ENCODE measurements at places on chromosomes 3 and 15.

DNA sequence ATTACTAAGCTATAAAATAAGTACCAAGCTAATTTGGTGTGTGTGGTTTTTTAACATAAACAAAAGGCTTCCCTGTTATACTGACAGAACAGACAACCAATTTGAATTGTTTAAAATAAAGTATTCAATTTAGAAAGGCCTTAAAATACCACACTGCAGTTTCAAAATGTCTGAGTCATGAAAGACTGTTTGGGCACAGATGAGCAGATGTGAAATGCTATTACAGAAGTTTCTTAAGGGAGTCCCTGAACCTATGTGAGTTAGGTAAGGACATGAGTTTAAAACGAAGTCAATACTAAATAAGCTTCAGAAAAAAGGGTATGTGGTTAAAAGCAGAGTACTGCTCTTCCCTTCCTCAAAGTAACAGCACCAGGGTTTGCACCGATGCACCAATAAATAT lies 69.7 kb upstream of the SETMAR start:
- DNase-seq: no peak

GRCh38 chr15:77071305-77072223 lies 655 bp upstream of the TSPAN3 start:
- no peak for DNase-seq

DNA sequence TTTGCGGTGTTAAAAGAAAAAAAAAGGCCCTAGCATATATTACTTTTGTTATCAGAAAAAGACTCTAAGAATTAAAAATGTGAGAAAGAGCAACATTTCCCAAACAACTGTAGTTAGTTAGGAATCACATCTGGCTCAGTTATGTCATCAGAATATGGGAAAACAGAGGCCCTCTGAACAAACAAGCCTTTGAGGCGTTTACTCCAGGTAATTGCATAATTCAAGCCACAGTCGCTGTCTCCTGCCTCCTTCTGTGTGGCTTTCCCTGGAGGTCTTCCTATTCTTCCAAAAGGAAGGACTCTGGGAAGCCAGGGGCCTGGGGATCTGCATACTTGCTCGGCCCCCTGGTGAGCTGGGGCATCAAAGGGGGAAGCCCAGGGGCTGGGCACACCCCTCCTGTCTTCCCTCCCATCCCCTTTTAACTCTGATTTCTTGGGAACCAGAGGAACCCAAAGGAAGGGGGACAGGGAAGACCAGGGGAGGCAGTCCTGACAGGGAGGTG lies 3.7 kb upstream of the FAM107A start:
- no peak for DNase-seq

DNA sequence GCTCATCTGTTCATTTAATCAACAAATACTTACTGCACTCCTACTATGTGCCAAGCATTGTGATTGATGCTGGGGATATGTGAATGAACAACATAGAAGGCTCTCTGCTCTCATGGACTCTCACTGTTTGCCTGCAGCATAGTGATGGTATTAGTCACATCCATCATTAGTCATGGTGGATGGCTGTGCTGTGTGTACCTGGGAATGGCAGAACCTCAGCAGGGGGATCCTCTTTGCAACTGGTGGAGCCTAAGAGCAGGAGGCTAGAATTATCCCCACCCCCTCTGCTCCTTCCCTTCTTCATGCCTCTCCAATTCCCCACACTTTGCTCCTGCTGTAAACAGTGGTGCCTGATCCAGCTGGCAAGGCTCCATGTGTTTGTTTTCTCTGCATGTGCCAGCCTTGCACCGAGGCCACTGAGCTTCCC lies 20.5 kb downstream of the BOC start:
- DNase-seq: no peak

GRCh38 chr15:25242957-25243799 lies 195.6 kb downstream of the UBE3A start:
- no peak for DNase-seq

DNA sequence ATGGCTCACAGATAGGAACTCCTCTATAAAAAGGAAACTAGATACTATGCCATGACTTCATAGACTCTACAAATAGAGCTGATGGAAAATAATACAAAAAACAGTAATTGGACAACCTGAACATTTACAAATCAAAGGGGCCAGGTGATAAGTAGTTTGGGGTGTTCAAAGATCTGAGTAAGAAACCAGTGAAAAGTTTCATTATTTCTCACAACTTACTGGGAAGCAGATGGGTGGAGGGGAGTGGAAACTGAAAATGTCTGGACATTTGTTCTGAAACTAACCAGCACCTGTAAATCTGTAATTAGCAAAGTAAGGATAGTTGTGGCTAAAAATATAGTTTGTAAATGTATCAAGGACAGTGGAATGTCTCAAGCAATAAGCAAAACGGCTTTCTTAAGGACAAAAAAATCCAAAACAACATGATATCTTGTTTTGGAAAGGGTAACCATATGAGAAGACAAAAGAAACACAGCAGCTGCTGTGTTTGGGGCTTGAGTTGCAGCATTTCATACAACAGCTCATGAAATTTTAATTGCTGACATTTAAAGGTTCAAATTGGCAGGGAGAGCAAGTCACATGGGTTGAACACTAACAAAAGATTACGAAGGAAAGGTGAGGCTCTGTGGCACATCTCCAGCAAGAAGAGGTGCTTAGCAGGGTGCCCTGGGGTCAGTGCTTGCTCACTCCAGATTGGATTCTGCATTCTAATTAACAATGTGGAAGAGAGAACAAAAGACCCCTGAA lies 26.8 kb upstream of the THBS1 start:
- no peak for DNase-seq

DNA sequence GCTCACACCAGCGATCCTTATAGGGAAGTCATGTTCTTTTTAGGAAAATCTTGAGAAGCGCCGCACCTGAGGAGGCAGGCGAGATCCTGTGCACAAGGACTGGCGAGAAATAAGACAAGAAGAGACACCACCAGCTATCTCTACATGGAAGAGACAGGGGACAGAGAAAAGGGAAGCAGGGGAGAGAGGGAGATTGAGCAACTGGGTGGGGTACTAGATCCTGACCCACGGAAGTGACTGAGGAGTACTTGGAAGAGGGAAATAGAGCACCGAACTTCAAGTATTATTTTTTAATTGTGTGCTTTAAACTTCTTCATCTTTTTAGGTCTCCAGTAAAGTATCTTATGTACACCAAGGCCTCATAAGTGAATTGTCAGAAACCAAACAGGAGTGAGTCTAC lies 742.0 kb upstream of the LMCD1 start:
- DNase-seq: no peak

GRCh38 chr3:136957751-136958288 lies at the start of gene IL20RB:
Gene IL20RB, plus strand, starts transcription at chr3:136957983. Its CDS starts 131 bp downstream, at chr3:136958114.
- no peak for DNase-seq

GRCh38 chr3:5754602-5755001 lies 567.1 kb downstream of the EDEM1 start:
- DNase-seq: no peak

GRCh38 chr3:197507081-197507480 lies 48.7 kb downstream of the BDH1 start:
- DNase-seq: no peak

DNA sequence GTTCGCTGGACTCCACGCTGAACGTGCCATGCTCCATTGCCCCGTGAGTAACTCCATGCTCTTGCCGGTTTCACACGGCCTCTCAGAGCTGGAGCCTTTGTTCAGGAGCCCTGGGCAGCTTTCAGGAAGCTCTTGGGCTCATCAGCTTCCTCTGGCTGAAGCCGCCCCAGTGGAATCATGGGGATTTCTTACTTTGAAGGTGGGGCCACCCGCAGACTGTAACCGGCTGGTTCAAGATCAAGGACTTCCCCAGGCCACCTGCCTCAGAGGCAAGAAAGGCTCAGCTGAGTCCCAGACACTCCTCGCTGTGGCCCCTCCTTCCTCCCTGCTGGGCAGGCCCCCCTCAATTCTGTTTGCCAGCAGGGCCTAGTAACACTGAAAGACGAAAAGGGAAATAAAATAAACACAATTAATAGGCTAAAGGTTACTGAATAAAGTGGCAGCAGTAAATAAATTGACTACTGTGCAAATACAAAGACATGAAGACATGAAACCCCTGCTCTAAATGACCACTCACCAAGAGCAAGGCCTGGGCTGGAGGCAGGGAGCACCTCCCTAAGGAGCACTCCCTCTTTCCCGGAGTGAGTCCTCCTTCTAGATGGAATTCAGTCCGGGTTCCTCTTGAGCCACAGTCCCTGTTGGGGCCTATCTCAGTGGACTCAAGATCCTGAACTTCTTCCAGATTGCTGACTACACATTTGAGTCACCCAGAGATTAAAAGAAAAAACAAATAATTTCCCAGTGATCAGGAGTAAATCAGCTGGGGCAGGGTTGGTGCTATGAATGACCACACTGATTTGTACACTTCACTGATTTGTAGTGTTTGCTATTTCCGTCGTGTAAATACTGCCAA lies 51.0 kb downstream of the ZDHHC19 start:
- DNase-seq: peak; percentile 90

GRCh38 chr3:197026481-197026866 lies 3.1 kb downstream of the MELTF start:
- no peak for DNase-seq

DNA sequence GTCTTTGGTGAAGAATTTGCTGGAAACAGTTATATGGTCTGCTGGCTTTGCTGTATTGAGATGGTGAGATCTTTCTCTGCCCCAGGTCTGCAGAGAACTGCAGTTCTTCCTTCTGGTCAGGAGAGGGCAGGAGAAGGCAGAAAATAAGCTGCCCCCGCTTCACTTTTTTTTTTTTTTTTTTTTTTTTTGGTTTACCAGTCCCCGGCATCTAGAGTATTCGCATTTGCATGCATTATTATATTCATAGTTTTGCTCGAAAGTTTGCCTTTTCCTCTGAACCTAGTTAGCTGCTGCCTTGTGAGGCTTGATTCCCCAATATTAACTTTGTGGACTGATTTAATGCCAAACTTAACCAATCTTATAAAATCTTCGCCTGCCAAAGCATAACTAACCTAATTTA lies 10.6 kb upstream of the PARL start:
- DNase-seq: peak; percentile 73

- no peak for DNase-seq
These were observed 29.3 kb upstream of the UBE2E1 start for GRCh38 chr3:23776352-23776891.
